ENCODE measurements at places on chromosomes 2 and 18.
A peak's percentile ranks its signal among the peaks of the same experiment; 100 is the strongest.

- DNase-seq, result no peak
These were observed 59.4 kb upstream of the MSTN start for GRCh38 chr2:190121971-190122370.

GRCh38 chr2:46181789-46182530 is 115.2 kb upstream of the EPAS1 start:
- no peak for DNase-seq

GRCh38 chr2:17106418-17106817 is 411.8 kb downstream of the RAD51AP2 start:
- no peak for DNase-seq

DNA sequence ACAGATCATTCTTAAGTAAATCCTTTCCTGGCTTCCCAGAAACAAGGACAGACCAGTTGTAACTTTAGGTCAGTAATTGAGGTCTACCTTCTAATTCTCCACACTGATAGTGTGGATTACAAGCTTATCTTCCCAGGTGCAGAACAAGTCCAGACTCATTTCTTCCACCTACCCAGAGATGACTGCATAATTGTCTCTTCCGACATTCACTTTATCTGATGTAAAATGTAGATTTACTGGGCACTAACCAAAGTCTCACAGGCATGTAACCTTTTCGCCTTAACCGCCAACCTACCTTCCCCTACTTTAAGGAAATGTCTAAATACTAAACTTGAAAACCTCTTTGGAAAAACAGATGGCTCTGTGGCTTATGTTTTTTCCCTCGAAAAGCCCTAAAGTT is 96.2 kb downstream of the NCK2 start:
- no peak for DNase-seq

DNA sequence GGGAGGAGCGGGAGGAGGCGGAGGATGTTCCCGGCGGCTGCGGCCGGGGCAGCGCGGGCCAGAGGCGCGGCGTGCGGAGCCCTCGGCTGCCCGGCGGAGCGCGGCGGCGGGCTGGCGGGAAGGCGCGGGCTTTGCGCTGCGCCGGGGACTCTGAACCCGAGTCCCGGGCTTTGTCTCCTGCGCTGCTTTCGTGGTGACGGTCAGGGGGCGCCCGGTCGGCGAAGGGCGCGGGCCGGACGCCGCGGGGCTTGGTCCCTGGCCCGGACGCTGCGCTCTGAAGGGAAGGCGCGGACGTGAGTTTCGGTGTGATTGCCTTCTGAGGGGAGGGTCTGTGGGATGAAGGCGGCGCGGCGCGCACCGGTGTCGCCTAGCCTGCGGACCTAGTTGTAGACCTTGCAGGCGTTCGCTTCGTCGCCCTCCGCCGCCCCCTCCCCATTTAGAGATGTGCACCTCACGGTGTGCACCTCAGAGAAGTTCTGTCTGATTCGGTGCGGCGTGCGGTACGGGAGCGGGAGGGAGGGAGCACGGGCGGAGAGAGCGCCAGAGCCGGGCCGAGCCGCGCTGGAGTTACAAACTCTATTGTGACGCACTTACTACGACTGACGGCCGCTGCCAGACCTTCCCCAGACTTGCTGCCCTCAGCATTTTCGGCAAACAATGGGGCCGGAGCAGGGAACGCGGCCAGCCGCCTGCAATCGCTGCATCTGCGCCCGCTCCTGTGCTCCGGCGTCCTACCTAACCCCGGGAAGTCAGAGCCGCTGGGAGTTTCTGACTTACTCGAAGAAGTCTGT is 2.1 kb downstream of the BCL2L11 start:
- peak; percentile 42 for DNase-seq

- no peak for DNase-seq
These were observed 114.1 kb downstream of the EPB41L3 start for GRCh38 chr18:5429681-5430080.

GRCh38 chr18:58069721-58070292 is 25.8 kb downstream of the NEDD4L start:
- no peak for DNase-seq

- no peak for DNase-seq
These were observed 159.0 kb upstream of the DAPL1 start for GRCh38 chr2:158635961-158636601.

- no peak for DNase-seq
These were observed 389.5 kb upstream of the TNP1 start for GRCh38 chr2:217249121-217250012.

- no peak for DNase-seq
These were observed 441.1 kb downstream of the MEIS1 start for GRCh38 chr2:66875941-66876462.

DNA sequence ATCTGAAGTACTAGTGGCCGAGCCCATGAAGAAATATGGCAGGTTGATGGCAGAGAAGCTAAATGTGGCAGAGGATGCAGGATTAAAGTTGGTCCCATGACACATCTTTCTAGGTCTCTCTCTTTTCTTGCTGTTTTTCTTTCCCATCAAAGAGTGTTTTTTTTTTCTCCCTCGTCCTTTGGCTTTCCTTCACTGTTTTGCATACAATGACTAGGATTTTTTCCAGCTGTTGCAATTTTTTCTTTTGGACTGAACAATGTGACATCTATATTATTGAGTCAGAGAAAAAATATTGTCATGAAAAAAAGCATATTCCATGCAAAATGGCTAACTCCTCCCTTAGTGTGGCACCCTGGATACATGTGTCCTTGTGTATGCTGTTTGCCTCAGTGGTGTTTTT is 939.5 kb upstream of the FANCL start:
- DNase-seq, result no peak

GRCh38 chr2:110847651-110848050 is 115.3 kb downstream of the ACOXL start:
- no peak for DNase-seq

- no peak for DNase-seq
These were observed 556.3 kb downstream of the RIT2 start for GRCh38 chr18:42559069-42559690.

DNA sequence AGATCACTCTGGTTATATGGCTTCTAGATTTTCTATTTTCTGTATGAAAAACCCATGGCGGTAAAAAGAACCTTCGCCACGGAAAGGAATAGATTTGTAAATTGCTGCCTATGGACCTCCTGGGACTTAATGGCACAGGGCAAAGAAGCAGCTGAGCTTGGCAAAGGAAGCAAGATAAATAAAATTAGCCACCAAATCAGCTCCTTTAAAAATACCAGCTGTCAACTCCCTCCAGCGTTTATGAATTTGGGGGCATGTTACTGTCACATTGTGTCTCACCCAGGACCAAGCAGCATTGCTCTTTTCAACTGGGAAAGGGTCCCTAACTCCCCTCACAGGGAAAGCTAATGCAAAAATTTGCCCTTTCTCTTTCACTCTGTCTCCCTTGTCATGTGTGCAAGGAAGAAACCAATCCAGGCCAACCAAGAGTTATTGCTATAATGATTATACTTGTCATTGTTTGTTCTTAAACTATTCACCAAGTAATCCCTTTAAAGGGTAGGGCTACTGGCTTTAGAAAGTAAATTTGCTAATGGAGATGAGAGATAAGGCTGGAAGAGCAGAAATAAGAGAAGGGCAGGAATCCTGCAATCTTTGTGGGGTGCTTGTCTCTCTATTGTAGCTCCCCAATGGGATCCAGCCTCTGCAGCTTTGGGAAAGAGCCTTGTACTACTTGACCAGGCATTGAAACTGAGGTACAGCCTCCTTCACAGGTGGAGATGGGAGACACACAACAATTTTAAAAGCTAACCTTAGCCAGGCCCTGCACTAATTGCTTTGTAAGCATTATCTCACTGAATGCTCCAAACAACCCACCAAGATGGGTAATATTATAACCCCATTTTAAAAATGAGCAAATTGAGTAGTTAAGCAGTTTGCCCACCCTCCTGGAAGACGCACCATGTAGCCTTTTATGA is 119.1 kb upstream of the KLF7 start:
- DNase-seq, result no peak

DNA sequence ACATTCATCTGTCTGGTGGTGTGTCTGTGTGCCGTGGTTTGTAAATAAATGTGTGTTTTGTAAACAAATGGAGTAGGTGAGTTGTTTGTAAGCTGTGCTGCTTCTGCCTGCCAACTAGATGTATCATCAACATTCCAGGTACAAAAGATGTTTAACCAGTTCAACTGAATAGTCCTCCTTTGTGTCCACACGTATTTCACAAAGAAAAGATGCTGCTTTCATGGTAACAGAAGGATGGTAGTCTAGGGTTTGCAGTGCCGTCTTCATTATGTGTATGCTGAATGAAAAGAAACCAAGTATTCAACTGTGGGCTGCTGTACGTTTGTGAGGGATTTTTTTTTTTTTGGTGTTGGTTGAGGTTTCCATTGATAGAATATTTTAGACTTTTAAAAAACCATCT is 72.1 kb downstream of the CAMKMT start:
- no peak for DNase-seq

DNA sequence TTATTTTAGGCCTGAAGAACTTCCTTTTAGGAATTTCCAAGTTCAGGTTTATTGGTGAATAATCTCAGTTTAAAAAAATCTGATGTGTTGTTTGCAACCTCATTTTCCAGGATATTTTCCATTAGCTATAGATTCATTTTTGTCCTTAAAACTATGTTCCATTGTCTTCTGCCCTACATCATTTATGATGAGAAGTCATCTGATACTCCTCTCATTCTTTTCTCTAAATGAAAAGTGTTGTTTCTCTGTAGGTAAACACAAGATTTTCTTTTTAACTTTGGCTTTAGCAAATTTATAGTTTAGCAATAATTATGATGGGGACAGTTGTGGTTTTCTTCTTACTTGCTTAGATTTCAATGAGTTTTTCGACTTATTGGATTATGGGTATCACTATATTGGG is 427.3 kb downstream of the DCDC2C start:
- DNase-seq, result no peak

DNA sequence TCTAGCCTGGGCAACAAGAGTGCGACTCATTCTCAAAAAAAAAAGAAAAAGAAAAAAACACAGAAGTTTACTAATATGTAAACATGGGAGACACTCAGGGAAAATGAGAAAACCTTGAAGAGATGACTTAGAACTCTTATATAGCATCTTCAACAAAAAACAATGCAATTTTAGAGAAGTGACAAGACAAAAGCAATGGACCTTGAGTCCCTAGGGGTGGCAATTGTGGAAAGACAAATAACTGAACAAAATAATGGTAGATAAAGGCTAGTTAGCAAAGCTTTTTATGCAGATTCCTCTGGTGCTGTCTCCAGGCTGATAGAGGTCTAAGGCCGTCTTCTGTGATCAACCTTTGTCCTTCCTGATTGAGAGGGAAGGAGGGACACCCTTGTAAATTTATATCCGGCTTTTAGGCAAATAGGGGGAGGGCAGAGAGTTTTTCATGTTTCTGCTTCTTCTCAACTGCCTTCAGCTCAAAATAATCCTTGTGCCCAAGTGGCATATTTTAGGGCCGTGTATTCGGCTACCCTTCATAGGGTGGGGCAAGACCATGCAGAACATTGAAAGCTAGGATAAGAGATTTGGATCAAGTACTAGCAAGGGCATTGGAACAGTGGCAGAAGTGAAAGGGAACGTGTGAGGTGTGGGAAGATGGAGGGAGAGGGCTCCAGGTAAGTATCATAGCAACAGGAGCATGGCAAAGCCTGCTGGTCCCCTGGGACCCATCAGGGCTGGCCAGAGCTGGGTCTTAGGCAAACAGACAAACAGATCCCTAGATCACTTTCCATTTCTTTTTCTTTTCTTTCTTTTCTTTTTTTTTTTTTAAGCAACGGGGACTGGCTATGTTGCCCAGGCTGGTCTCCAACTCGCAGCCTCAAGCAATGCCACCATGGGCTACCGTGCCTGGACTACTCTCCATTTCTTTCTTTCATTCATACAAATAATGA is 116.2 kb upstream of the STPG4 start:
- DNase-seq, result no peak

GRCh38 chr2:216082805-216083204 is 1.1 kb downstream of the TMEM169 start:
- DNase-seq, result no peak

GRCh38 chr2:236293241-236293810 is 29.1 kb upstream of the ASB18 start:
- DNase-seq, result no peak

DNA sequence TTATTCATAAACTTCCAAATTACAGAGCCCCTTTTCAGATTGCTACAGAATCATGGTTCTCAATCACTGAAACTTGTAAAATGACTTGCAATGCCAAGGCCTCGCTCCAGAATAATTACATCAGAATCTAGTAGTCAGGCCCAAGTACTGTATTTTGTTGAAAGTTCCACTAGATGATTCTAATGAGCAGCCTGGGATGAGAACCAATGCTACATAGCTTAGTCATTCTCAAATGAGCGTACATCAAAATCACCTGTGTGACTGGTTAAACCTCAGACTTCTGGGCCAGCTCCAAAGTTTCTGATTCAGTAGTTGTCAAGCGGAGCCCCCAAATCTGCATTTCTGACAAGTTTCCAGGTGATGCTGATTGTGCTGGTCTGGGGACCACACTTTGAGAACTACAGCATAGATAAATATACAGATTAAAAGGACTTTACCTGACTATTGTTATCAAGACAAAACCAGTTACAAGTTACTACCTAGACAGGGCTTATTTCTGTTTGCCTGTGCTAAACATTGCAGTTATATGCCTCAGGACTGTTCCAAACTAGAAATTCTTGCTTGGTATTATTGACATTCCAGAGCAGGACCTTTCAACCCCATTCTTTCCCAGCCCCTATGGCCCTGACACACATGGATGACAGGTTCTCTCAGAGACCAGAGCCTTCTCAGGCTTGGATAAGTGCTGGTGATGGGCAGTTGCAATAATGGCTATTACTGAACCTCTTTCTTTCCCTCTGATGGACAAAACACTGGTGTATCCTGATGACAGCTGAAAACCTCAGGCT is 83.1 kb downstream of the UPP2 start:
- no peak for DNase-seq

DNA sequence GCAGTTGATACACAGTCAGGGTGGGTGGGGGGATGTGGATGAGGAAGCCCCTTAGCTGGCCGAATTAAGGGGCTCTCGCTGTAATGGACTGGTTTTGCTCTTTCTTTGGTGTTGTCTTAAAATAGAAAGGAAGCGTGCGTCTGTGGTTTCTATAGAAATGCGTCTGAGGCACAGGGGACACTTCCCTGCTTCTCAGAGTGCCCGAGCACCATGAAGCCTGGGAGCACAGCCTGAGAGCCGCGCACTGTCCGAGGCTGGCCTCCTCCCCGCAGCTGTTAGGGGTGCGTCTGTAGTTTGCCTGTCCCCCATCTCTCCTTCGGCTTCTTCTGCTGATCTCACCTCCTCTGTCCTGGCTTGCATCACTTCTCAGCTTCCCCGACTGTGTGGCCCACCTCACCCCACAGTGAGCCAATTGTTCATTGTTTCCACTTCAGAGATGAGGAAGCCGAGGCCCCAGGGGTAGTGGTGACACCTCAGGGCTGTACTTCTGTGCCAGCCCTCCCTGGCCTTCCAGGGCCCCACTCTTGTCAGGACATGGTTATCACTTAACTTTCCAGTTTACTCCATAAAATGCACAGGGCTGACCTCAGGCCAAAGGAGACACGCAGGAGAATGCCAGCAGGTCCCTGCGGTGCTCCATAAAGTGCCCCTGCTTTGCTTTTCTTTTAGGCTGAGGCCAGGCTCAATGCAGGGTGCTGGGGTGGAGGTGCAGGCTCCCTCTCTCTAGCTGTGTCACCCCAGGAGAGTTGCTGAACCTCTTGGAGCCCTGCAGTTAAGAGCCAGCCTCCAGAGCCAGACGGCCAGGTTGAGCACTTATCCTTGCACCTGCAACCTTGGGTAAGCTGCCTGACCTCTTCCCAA is 210.6 kb downstream of the SEPTIN10 start:
- DNase-seq, result no peak
